Activated CD8-positive, alpha-beta memory T cell treated with anti-CD3 and anti-CD28 coated beads, Interleukin-2, amount 10 ng/mL, durations not matched to agents 7 days and 5 days (primary cell): ENCODE measurements at places on chromosomes 2 and 18.

GRCh38 chr2:54691445-54692135 lies 31.9 kb upstream of the EML6 start:
- no peak overlapping the region for H3K4me3 ChIP-seq
- H3K27ac ChIP-seq, result no peak overlapping the region
- peaks cover 21% of the 10 kb centered on the region for H3K4me1 ChIP-seq
- no peak for DNase-seq

GRCh38 chr2:107340955-107341354 lies 455.0 kb upstream of the ST6GAL2 start:
- H3K27ac ChIP-seq, result no peak overlapping the region
- H3K4me3 ChIP-seq, result no peak overlapping the region
- H3K4me1 ChIP-seq, result no peaks in the 10 kb centered on the region
- no peaks in the 10 kb centered on the region for H3K36me3 ChIP-seq
- H3K27me3 ChIP-seq, result no peaks in the 10 kb centered on the region

- no peak overlapping the region for H3K4me3 ChIP-seq
- peaks cover 95% of the 10 kb centered on the region for H3K27me3 ChIP-seq
- H3K27ac ChIP-seq, result no peak overlapping the region
Observed at GRCh38 chr2:118855451-118856279, 8.2 kb upstream of the EN1 start.

- H3K4me1 ChIP-seq, result peaks cover 8% of the 10 kb centered on the region
- peaks cover 2% of the 10 kb centered on the region for H3K36me3 ChIP-seq
- H3K4me3 ChIP-seq, result no peak overlapping the region
- no peak for DNase-seq
Observed at GRCh38 chr2:45929674-45930395, 278.4 kb downstream of the PRKCE start.

DNA sequence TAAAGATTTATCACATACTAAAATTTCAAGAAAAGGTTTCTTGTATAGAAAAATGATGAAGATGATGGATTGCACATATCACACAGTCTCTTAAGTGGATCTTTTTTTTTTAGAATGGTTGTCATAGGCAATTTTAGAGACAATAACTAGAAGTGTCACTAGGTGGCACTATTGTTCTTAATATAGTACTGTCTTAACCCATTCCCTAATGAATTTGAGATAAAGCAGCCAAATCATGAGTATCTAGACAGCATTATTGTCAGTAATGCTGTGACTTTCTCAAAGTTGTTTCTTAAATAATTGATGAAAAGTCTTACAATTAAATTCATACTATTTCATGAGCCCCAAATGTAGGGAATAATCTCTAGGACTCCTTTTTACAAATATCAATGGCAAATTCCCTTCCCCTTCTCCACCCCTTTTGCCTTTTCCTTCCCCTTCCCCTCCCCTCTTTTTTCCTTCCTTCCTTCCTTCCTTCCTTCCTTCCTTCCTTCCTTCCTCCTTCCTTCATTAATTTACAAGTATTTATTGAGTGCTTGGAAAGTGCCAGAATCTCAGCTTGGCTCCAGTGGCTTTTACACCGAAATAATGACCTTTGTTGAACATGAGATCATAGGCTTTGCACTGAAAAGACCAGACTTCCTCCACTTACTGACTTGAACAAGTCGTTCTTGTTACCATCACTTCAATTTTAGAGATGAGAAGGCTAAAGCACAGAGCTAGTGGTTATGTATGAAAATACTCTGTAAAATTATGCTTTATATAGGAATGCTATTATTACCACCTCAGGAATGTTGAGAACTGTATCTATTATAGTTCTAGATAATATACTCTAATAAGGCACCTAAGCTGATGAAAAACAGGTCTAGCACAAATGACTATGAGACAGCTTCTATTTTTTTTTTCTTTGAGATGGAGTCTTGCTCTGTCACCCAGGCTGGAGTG lies 19.8 kb downstream of the MYL12B start:
- peaks cover 18% of the 10 kb centered on the region for H3K36me3 ChIP-seq
- no peak for DNase-seq
- no peak overlapping the region for H3K4me3 ChIP-seq
- H3K27me3 ChIP-seq, result peaks cover 2% of the 10 kb centered on the region
- no peaks in the 10 kb centered on the region for H3K4me1 ChIP-seq
- no peak overlapping the region for H3K27ac ChIP-seq

DNA sequence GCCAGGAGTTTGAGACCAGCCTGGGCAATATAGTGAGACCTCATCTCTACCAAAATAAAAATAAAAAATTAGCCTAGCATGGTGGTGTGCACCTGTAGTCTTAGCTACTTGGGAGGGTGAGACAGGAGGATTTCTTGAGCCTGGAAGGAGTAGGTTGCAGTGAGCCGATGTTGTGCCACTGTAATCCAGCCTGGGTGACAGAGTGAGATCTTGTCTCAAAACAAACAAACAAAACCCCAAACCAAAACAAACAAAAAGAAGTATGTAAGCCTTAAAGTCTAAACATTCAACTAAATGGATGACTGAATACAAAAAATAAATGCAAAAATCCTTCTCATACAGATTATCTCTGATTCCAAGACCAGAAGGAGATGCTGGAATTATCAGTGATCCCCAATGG lies 58.6 kb downstream of the RAB31 start:
- H3K4me3 ChIP-seq, result no peak overlapping the region
- no peak overlapping the region for H3K27ac ChIP-seq
- H3K4me1 ChIP-seq, result no peaks in the 10 kb centered on the region
- H3K36me3 ChIP-seq, result no peaks in the 10 kb centered on the region
- H3K27me3 ChIP-seq, result peaks cover 31% of the 10 kb centered on the region

DNA sequence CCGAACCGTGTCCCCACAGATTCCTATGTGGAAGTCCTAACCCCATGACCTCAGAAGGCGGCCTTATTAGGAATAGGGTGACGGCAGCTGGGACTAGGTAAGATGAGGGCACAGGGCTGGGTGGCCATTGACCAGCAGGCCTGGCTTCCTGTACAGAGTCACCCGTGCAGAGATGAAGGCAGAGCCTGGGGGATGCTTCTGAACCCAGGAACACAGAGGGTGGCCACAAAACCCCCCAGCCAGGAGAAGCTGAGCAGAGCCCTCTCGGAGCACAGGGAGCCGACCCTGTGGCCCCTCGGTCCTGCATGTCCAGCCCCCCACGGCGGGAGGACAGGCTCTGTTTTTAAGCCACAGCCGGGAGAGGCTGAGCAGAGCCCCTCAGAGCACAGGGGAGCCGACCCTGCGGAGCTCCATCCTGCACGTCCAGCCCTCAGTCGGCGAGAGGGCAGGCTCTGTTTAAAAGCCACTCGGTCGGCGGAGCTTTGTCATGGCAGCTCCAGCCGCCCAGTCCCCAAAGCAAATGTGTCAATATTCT lies 2.7 kb downstream of the PDCD1 start:
- H3K27ac ChIP-seq, result no peak overlapping the region
- H3K27me3 ChIP-seq, result no peaks in the 10 kb centered on the region
- H3K36me3 ChIP-seq, result no peaks in the 10 kb centered on the region
- H3K4me1 ChIP-seq, result peaks cover 12% of the 10 kb centered on the region
- DNase-seq, result no peak
